ENCODE measurements at places on chromosomes 1 and 21. TPM values are rescaled to one million over a fixed set of nuclear protein-coding genes. Genes with fewer than 3 reads are reported as not detected.

SRGAP2B gene
- 40.8 TPM for total RNA-seq

S100A7 gene
- not detected for total RNA-seq

SPRR2G gene
- not detected for total RNA-seq

TMCC2 gene
- total RNA-seq, result 5.0 TPM

ADAM30 gene
- total RNA-seq, result not detected

AMY1A gene
- not detected for total RNA-seq

GJB4 gene
- total RNA-seq, result 0.87 TPM

OPRD1 gene
- total RNA-seq, result not detected

CLDN19 gene
- total RNA-seq, result 1.2 TPM

KCNK2 gene
- not detected for total RNA-seq

Data from epithelial cell of proximal tubule (primary cell).